ENCODE measurements at places on chromosomes 2 and 18.
A peak's percentile ranks its signal among the peaks of the same experiment; 100 is the strongest.

DNA sequence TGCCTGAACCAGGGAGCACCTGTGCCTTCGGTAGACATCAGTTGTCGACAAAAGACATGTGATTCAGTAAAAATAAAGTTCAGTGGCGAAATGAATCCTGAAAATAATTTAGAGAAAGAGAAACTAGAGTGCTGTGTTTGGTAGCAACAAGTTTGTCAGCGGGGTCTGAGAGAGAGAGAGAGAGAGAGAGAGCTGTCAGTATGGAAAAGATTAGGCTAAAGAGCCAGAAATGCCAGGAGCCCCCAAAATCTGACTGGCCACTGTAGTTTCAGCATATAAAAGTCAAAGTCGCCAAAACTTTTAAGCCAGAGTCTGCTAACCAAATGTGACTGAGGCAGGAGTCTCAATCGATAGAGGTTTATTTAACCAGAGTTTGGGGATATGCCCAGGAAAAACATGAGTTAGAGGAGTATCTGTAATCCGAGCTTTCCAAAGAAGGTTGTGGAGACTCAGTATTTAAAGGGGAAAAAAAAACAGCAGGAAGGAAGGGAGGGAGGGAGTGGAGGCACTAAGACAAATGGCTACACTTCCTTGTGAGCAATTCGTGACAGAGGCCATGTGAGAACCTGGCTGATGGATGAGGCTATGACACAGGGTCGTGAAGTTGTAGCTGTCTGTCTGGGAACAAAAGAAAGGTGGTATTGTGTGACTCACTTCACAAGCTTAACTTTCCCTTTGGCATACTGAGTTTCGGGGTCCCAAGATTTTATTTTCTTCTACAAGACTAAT is 20.5 kb upstream of the GNAL start:
- DNase-seq = no peak

- DNase-seq = no peak
These were observed 11.4 kb downstream of the HK2 start for GRCh38 chr2:74845217-74845751.

GRCh38 chr18:63247506-63247905 is 72.1 kb downstream of the BCL2 start:
- DNase-seq = no peak

DNA sequence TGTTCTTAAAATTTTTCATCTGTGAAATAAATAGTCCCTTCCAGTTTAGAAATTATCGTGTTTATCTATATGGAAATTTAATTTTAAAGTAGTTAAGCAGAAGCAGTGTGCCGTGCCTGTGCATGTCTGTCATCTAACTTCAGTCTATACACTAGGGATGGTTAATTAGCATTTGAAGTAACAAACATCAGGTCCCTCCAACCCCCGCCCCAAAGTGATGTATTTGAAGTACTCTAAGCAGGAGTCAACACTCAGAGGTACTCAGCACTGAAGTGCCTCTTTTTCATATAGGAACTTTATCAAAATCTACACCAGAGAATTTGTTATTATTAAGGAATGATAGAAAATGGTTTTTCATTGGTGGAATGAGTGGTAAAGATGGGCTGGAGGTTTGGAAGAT is 33.0 kb downstream of the LANCL1 start:
- DNase-seq = no peak

GRCh38 chr2:1731447-1731962 is 12.8 kb downstream of the PXDN start:
- DNase-seq = peak; percentile 12

GRCh38 chr2:205177546-205177945 is 504.8 kb upstream of the NRP2 start:
- no peak for DNase-seq

GRCh38 chr2:239979243-239980023 is 45.7 kb downstream of the NDUFA10 start:
- DNase-seq = no peak

DNA sequence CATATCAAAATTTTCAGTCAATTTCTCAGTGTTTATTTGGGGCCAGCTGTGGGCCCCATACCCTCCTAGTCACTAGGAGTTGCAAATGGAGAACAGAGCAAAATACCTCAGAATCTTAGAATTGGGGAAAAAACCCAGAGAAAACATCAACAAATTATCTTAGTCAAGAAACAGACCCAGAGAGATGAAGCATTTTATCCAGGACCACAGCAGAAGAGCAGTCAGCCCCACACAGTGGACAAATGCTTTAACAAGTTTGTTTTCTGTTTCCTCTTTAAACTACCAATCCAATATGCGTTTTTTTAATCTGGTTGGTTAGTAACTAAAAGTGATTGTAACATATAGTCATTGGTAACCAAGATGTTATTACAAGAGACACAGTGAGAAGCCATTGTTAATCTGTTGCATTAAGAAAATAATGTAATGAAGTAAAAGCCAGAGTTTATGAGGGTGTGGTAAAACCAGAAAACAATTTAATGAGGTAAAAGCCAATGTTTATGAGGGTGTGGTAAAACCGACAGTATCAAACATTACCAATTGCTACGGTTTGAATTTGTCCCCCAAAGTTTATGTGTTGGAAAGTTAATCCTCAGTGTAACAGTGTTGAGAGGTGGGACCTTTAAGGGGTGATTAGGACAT is 60.7 kb upstream of the COX7A2L start:
- no peak for DNase-seq

- DNase-seq = no peak
These were observed 28.4 kb downstream of the OTX1 start for GRCh38 chr2:63078852-63079606.

DNA sequence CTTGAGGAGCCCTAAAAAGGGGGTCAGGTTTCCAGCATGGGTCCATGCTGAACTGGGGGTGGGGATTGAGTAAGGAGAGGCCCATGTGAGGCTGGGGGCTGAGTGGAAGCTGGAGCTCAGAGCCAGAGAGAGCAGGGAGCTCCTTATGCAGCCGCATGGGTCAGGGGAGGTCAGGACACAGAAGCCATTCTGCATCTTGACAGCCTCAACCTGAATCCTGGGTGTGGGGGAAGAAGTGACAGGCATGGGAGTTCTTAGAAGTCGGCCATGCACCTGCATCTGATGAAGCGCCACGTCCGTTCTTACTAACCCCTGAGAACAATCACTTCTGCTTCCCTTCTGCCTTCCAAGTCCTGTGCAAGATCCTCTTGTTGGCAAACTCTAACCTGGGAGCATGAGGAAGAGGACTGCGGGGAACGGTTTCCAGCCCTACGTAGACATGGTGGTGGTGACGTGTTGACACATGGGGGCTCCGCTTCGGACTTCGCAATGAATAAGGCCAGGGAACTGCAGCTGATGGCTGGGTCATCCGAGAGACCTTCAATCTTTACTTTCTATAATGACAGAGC is 22.3 kb downstream of the GNLY start:
- no peak for DNase-seq

Data from activated CD8-positive, alpha-beta memory T cell treated with anti-CD3 and anti-CD28 coated beads, Interleukin-2, amount 50 U/mL, for 48 hours (primary cell).